H54 (cell line): ENCODE measurements at places on chromosomes 6 and 20.

- no peak for DNase-seq
Observed at GRCh38 chr6:144555066-144555465, 269.9 kb downstream of the UTRN start.

- DNase-seq, result no peak
Observed at GRCh38 chr20:15061955-15062354, 724.5 kb upstream of the FLRT3 start.

- peak; percentile 62 for DNase-seq
Observed at GRCh38 chr20:61185841-61186601, 66.0 kb upstream of the CDH4 start.

DNA sequence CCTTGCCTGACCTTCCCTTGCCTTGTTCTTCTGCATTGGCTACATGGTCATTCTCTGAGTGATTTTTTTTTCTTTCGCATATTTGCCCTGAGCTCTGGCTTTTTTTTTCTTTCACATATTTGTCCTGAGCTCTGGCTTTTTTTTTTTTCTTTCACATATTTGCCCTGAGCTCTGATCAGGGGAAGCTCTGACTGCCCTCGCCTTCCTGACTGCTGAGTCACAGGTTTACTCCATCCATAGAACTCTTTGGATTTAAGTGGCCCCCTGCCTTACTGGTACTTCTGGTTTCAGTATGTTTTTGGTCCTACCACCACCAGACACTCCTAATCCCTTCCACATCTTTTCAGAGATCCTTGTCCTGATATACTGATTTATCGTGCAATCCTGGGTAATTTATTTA lies 201.1 kb downstream of the OGFRL1 start:
- peak; percentile 27 for DNase-seq

- no peak for DNase-seq
Observed at GRCh38 chr6:391559-392440, at the start of gene IRF4. Gene IRF4 (plus strand): TSS chr6:391752. CDS start chr6:393153, 1,401 bp downstream.
